Stimulated activated CD8-positive, alpha-beta memory T cell treated with anti-CD3 and anti-CD28 coated beads, Interleukin-7, amount 100 ng/mL, for 1 hour (primary cell): ENCODE measurements at places on chromosomes 1 and 21.

DNA sequence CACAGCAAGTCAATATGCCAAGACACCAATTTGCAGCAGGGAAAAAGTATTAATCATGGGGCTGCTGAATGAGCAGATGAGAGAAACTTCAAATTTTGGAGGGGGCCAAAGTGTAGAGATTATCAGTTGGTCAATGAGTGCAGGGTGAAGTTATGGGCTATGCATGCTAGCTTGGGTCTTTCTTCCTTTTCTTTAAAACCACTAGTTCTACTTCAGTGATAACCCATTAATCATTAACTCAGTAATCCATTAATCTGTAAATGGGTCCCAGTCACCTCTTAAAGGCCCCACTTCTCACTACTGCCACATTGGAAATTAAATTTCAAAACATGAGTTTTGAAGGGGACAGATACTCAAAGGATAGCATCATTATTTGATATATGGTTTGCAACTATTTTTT, 688.6 kb upstream of the ADGRL4 start:
- DNase-seq = no peak

DNA sequence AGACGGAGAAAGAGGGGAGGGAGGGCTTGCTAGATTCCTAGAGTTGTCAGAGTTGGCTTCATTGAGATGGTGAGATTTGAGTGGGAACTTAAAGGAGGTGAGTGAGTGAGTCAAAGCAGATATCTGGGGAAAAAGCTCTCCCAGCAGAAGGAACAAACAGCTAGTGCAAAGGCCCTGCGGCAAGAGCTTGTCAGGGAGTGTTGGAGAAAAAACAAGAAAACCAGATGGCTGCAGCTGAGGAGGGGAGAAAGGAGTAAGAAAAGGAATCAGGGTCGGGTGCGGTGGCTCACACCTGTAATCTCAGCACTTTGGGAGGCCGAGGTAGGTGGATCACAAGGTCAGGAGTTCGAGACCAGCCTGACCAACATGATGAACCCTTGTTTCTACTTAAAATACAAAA, 40.3 kb upstream of the SPOCD1 start:
- DNase-seq = no peak

- no peak for DNase-seq
These were observed 134.2 kb downstream of the GDAP2 start for GRCh38 chr1:117795190-117795589.

- DNase-seq = no peak
These were observed 2.1 kb downstream of the KAZN start for GRCh38 chr1:14600405-14601112.

DNA sequence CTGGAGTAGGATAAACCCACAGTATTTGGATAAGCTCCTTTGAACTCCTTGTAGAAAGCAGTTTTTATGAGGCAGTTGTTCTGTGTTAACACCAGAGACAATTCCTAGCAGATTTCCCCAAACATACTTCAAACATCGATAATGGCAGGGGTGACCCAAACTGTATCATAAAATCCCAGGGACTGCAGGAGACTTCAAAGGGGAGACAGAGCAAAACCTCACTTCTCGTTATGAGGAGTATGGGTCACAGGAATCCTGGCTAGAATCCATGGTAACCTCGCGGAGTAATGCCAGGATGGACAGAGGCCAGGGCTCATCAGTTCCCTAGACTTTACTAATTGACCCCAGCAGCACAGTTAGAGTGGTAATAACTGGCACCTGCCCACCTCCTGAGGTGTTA, 148.0 kb downstream of the DHRS3 start:
- no peak for DNase-seq

DNA sequence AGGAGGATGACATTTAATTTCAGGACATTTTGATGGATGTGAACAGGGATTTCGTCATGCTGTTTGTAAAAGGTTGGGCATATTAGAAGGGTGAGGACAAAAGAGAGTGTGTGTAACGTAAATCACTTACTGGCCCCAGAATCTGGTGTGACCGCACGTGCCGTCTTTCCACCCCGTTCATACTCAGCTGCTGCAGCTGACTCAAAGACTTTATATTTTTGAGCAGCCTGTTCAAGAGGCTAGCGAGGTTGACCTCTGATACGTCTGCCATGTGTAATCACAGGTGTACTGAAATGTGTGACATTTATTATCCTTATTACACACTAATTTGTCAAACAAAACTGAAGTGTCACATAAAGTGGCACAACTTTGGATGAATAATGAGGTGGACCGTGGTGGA, 66.5 kb upstream of the ERRFI1 start:
- no peak for DNase-seq

DNA sequence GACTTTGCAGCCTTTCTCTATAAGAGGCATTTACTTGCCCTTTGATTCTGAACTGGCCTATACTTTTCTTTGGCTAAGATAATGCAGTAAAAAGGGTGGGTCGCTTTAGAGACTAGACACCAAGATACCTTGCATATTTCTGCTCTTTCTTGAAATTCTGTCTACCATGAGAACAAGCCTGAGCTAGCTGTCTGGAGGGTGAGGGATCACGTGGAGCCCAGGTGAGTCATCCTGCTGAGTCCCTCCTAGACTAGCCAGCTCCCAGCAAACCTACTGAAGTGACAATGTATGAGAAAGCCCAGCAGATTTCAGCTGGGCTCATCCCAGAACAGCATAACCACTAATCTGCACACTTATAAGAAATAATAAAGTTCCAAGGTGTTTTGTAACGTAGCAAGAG, 408.0 kb upstream of the KAZN start:
- no peak for DNase-seq

GRCh38 chr1:230752407-230752806, 5.2 kb downstream of the CAPN9 start:
- no peak for DNase-seq

DNA sequence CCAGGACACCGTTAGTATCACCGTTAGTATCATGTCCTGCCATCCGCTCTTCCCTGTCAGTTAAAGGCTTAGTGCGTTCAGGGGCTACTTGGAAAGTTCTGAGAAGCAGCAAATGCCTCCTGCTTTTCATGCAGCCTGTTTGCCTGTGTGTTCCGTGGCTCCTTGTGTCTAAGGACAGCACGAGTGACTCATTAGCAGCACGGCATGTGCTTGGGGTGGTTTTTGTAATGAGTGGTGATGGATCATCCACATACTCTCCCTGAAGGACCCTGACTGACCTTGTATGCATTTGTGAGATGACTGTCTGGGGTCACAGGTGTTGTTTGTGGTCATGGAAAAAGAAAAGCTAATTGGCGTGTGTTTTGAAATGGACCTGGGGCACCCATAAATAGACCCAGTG, 221.9 kb downstream of the PBX1 start:
- DNase-seq = no peak

DNA sequence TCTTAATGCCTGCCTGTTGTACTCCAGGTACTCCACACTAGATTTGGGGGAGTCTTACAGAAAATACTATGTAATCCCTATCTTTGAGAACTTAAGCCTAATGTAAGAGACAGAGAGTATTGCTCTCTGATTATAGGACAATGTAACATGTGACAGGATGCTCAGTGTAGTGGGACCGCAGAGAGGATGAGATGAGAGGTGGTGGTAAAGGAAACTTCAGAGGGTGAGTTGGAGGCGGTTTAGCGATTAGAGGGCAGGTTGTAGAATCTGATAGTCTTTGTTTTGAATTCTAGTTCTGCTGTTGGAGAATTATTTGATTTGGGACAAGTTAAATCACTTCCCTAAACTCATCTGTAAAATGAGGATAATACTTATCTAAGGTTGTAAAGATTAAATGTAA, 5.4 kb downstream of the SOAT1 start:
- no peak for DNase-seq

GRCh38 chr21:45874716-45875415, 106.7 kb upstream of the COL6A1 start:
- DNase-seq = no peak

- DNase-seq = no peak
These were observed 259.5 kb downstream of the GRIK1 start for GRCh38 chr21:29680273-29680672.

DNA sequence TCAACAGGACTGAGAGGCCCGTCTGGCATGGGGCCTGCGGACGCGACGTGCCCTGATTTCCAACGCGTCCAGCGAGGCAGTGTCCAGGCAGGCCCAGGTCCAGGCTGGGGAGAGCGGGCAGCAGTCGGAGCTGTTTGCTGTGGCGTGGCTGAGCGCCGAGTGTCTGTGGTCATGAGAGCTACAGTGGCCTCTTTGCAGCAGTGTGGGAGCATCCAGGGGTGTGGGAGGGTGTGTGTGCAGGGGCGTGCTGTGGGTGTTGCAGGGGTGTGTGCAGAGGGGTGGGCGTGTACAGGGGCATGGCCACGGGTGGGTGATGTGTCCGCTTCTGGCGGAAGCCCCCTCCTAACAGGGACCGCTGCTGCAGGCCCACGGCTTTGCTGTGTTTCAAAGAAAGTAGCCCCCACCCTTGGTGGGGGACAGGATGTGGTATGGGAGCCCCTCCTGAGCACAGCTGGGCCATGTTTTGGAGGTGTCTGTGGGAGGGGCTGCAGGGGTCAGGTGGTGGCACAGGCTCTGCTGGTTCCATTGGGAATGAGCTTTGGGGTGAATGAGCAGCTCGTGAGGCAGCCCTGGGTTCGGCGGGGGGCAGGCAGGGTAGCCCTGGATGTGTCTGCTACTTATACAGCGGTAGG, 17.7 kb downstream of the PLCH2 start:
- DNase-seq = no peak

DNA sequence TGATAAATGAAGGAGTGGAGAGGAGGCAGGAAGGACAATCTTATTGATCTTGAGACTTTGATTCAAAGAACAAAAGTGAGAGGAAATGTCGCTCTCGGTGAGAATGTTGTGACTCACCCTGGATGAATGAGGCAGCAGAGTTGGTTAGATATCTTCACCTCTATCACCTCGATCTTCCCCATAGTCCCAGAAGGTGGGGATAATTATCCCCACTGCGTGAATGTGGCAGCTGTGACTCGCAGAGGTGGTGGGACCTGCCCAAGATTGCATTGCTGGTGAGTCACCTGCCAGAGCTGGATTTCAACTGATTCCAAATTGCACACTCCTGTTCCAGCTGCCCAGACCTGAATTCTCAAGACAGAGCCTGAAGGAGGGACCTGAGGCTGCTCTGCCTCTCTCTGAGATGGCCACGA, 105.0 kb downstream of the MATN1 start:
- no peak for DNase-seq

GRCh38 chr1:181011301-181012202, 11.1 kb downstream of the STX6 start:
- no peak for DNase-seq

- DNase-seq = no peak
These were observed 22.6 kb upstream of the TRABD2B start for GRCh38 chr1:48019714-48020315.

DNA sequence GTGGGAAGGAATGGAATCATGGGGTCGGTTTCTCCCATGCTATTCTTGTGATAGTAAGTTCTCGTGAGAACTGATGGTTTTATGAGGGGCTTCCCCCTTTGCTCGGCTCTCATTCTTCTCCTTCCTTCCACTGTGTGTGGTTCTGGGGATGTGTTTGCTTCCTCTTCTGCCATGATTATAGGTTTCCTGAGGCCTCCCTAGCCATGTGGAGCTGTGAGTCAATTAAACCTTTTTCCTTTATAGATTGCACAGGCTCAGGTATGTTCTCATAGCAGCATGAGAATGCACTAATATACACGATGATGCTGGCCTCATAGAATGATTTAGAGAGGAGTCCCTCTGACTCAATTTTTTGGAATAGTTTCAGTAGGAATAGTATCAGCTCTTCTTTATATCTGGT, 195.4 kb upstream of the IVNS1ABP start:
- DNase-seq = no peak

GRCh38 chr1:86619313-86619712, 72.4 kb downstream of the CLCA4 start:
- no peak for DNase-seq

GRCh38 chr1:106831511-106831910, 225.0 kb upstream of the PRMT6 start:
- no peak for DNase-seq

- no peak for DNase-seq
These were observed 96.5 kb downstream of the SMYD2 start for GRCh38 chr1:214377485-214377884.

DNA sequence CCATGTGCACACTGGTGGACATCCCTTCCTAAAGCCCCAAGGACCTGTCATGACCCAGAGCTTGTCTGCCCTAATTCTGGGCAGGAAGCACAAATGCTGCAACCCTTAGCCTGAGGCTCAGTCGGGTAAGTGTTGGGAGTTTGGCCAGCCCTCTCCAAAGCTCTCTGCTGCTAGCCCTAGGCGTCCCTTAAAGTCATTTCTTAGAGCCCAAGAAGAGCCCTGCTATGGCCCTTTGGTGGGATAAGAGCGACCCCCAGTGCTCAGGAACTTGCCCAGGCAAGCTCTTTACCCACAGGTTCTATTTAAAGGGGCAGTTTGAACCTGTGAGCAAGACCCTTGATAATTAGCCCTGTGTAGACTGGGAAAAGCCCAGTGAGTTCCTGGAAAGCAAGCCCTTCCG, 356.8 kb downstream of the RRAGC start:
- no peak for DNase-seq

- DNase-seq = no peak
These were observed 4.6 kb upstream of the CACYBP start for GRCh38 chr1:174995121-174995520.

GRCh38 chr1:115282807-115283208, 55.2 kb downstream of the NGF start:
- DNase-seq = no peak

DNA sequence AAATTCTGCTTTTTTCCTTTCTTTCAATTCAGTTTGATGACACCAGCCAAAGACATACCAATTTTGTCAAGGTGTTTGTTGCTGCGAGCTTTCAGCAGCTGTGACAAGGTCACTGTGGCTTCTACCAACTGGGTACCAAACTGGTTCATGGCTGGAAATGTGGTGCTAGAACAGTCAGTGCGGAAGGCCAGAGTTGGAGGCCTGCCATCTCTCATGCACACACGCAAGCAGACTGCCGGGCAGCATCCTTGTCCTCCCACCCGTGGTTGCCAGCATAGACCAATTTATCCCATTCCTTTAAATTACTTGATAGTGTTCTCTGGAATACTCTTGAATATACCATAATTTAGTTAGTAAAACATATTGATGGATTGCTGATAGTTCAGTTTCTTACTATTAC, 79.9 kb upstream of the GPR52 start:
- no peak for DNase-seq

- no peak for DNase-seq
These were observed 31.7 kb downstream of the ERICH3 start for GRCh38 chr1:74641876-74642275.

DNA sequence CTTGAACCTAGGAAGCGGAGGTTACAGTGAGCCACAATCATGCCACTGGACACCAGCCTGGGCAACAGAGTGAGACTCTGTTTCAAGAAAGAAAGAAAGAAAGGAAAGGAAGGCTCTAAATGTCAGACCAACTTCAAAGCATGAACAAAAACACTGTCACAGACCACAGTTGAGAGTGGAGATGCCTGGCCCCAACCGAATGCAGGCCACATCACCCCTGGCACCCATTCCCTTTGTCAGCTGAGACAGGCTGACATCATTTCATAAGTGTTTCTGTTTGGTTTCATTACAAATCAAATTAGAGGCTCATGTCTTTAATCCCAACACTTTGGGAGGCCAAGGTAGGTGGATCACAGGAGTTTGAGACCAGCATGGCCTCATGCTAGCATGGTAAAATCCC, 28.6 kb upstream of the NADK start:
- DNase-seq = no peak
